Epithelial cell of proximal tubule (primary cell): ENCODE measurements at places on chromosomes 3 and 15.

GRCh38 chr3:192899540-192899982 lies 18.1 kb downstream of the MB21D2 start:
- DNase-seq, result no peak

DNA sequence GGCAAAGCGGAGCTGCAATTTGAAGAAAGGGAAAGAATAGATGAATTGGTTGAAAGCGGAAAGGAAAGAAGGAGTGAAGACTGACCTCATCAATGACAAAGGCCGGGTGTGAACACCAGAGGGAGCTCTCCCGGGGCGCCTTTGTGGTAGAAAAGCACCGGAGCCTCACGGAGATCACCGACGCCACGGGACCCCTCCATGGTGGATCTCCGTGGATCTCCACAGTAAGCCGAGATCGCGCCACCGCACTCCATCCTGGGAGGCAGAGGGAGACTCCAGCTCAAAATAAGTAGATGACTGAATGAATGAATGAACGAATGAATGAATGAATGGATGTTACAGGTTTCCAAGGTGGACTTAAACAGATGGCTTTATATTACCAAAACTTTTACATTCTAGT lies 25.0 kb downstream of the GPR160 start:
- DNase-seq, result no peak

GRCh38 chr3:184801241-184801785 lies 10.7 kb upstream of the VPS8 start:
- no peak for DNase-seq

DNA sequence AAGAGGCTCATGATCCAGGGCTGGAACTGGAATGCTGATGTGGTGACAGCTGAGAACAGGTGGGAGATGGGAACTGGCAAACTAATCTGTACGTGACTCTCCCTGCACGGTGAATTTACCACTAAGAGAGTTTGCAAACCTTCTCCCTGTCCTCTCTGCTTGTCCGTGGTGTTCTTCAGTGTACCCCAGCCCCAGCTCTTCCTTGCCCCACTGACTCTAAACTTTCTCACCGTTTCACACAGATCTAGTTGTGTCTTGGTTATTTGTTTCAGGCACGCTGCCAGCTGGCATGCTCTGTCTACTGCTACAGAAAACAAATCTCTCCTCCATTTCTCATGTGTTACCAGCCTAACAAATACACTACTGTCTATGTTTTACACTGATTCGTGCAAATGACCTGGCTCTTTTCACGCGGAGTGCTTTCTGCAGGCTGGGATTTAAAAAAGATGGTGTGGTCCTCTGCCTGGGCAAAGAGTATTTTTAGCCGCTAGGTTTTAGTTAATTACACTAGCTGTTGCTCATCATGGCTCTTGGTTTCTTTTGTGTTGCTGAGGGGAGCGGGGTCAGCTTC lies 192.7 kb upstream of the LRIG1 start:
- DNase-seq, result peak; percentile 4

GRCh38 chr3:142027735-142028134 lies 121.6 kb downstream of the TFDP2 start:
- DNase-seq, result no peak

DNA sequence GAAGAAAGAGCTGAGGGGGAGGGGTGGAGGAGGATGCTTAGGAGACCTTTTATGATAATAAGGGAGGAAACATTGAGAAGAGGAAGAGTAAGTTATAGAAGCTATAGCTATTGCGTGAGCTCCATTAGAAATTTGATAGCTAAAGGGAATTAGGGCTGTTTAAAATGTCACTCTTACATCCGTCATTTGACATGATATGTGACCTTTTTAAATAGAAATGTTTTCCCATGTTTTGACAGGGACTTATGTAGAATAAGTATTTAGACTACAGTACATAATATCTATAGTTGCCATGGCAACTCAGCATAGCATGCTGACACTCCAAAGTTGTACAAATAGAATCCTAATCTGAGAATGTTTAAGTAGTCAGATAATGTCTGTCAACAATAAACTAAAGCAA lies 19.2 kb downstream of the RAD51 start:
- DNase-seq, result no peak

DNA sequence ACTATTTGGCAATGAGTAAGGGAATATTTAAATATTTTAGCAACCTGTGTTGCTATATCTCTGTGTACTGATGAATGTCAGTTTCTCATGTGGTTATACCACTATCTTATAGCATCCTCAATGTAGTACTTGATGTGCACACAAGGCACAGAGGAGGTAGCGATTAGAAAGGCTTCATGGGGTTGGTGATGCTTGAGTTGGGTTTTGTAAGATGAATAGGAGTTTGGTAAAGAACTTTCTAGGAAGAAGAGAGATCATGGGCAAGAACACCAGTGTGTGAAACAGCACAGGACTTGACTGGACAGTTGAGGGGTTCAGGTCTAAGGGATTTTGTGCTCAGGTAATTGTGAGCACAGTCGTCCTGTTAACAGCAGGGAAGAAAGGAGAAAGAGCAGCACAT lies 38.1 kb downstream of the LPP start:
- DNase-seq, result no peak

- no peak for DNase-seq
Measured at GRCh38 chr3:58243976-58244585, 6.5 kb downstream of the ABHD6 start.

DNA sequence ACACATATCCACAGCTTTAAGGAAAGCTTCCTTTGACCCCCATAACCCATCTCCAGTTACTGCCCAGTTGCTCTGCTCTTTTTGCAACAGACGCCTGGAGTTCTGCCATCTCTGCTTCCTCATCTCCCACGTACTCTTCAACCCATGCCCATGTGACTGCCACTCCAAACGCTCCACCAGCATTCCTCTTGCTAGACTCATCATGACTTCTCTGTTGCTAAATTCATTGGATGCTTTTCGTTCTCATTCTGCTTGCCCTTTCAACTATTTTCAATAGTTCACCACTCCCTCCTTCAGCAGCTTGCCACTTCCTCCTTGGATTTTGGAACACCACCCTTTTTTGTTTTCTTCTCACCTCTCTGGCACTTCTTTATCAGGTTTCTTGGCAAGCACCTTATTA lies 2.7 kb upstream of the KNSTRN start:
- peak; percentile 82 for DNase-seq

GRCh38 chr3:102224171-102224570 lies 210.6 kb upstream of the ZPLD1 start:
- DNase-seq, result no peak

DNA sequence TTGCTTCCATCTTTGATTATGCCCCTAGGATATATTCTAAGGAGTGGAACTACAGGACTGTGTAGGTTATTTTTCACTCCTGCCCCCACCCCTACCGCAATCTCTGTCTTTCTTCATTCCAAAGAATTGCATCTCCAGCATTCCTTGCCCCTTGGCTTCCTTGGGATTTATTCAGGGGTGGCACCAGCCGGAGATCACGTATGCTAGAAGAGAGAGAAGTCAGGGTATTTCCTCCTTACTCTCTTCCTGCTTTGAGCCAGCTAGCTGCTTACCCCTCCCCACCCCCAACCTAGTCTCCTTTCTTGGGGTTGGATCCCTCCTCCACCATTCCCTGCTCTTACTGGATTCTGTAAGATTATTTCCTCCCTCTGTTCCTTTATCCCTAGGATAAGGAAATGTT lies 35.0 kb upstream of the DENND4A start:
- DNase-seq, result no peak

GRCh38 chr15:88664151-88664778 lies 25.4 kb downstream of the ISG20 start:
- DNase-seq, result no peak

GRCh38 chr15:59993950-59994401 lies 10.1 kb upstream of the FOXB1 start:
- no peak for DNase-seq

DNA sequence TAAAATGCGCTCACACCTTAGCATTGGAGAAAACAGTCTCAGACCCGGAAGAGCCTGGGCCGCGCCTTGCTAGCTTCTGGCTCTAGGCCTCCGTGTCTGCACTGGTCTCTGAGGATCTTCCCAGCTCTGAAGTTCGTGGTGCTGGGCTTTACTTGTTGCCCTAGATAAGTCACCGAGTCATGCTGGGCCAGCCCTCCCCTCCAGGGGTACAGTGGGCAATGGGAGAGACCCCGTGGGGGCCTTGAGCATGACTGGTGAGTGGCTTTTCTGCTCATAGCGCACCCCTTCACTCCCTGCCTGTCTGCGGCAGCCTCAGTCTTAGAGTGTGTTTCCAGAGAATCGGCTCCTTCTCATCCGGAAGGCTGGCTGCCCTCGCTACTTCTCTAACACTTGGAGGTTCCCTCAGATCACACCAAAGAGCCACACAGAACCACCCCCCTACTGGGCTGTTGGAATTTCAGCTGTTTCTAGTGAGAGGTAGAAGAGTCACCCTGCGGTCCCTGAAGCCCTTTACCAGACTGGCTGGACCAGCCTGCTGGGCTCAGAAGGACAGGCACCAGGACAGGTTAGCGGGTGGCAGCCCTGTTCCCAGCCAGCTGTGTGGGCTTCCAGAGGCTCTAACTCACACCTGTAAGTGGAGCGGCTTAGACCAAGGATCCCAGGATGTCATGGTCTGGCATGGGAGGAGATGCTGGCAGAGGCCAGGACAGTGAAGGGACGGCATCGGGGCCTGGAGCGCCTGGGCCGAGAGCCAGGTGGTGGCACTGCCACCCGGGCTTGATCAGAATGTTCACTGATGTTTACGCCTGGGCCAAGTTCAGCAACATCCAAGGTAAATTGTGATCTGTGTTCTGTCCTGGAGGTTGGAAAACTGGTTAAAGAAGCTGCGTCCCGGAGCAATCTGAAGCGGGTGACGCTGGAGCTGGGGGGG lies 17.9 kb downstream of the ALDH1A3 start:
- no peak for DNase-seq

DNA sequence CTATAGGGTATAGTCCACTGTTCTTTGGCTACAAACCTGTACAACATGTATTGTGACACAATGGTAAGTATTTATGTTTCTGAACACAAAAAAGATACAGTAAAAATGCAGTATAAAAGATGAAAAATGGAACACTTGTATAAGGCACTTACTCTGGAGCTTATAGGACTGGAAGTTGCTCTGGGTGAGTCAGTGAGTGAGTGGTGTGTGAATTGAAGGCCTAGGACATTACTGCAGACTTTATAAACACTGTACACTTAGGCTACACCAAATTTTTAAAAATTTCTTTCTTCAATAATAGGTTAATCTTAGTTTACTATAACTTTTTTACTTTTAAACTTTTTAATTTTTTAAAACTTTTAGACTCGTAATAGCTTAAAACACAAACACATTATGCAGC lies 10.5 kb upstream of the PDZRN3 start:
- no peak for DNase-seq

DNA sequence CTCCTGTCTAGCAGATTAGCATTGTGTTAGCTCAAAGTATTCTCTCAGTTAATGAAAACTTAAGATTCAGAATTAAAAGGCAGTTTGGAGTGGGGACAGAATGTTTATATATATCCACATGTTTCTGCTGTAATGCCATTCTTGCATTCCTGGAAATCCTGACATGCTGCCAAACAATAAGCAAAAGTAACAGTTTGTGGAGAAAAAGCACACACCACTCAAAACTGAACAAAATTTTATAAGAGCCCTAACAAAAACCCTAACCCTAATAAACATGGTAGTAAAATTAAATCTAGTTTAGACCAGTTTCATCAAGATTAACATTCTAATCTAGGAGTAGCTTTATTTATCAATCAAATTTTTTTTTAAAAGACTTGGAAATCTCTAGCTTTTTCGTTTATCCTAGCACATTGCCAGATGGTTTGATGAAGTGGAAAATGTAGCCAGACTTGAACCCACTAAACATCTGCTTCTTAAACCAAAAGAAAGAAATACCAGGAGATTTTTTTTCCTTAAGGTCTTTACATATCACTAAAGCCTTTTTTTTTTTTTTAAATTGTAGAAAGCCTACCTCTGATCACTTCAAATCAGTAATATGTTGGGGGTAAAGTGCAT lies 3.7 kb downstream of the TCAIM start:
- no peak for DNase-seq

GRCh38 chr3:25973122-25973521 lies 183.2 kb downstream of the OXSM start:
- DNase-seq, result no peak

DNA sequence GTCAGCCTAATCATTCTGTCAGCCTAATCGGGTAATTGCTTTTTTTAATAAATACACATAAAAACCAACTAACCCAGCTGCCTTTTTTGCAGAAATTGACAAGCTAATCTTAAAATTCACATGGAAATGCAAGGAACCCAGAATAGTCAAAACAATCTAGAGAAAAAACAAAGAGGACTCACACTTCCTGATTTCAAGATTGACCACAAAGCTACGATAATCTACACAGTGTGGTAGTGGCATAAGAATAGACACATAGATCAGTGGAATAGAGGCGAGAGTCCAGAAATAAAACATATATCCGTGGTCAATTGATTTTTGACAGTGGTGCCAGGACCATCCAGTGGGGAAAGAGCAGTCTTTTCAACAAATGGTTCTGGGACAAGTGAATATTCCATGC lies 2.4 kb upstream of the C3orf20 start:
- no peak for DNase-seq

GRCh38 chr3:44939581-44940036 lies 36.4 kb downstream of the ZDHHC3 start:
- no peak for DNase-seq
